Thoracic aorta (tissue), 2 donors: ENCODE measurements at places on chromosomes 7 and 10. TPM values are rescaled to one million over a fixed set of nuclear protein-coding genes. Genes with fewer than 3 reads are reported as not detected.

- H3K36me3 ChIP-seq = no peaks in the 10 kb centered on the region
- H3K27me3 ChIP-seq = no peaks in the 10 kb centered on the region
- DNase-seq = no peak
- peaks cover 15% of the 10 kb centered on the region for H3K4me1 ChIP-seq
Observed at GRCh38 chr7:139757968-139758367, 19.8 kb downstream of the HIPK2 start.

PON3 gene
- not detected for total RNA-seq

DNA sequence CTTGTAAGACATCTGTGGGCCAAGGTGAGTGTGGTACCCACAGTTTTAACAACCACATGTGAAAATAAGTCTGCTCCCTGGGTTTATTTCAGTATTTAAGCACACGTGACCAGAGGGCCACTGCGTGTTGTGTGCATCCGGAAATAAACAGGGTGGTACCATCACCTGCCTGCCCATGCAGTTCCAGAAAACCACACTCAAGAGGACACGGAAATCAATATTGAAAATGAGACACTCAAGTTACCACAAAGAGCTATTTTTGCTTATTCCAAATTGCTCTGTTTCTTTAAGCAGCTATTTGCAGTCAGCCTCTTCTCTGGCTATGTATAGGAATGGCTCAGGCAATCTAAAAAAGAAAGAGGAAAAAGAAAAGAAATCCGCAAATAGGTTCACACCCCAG lies 71.8 kb upstream of the LOXL4 start:
- no peak overlapping the region for H3K27ac ChIP-seq
- no peaks in the 10 kb centered on the region for H3K27me3 ChIP-seq
- DNase-seq = no peak
- peaks cover 10% of the 10 kb centered on the region for H3K4me1 ChIP-seq

MGAM2 gene
- 0.54 TPM for total RNA-seq

- no peaks in the 10 kb centered on the region for H3K36me3 ChIP-seq
- H3K4me1 ChIP-seq = no peaks in the 10 kb centered on the region
- no peak overlapping the region for H3K4me3 ChIP-seq
- no peak overlapping the region for H3K27ac ChIP-seq
- H3K27me3 ChIP-seq = no peaks in the 10 kb centered on the region
- no peak for DNase-seq
Observed at GRCh38 chr10:8102708-8103401, 48.4 kb downstream of the GATA3 start.

DNA sequence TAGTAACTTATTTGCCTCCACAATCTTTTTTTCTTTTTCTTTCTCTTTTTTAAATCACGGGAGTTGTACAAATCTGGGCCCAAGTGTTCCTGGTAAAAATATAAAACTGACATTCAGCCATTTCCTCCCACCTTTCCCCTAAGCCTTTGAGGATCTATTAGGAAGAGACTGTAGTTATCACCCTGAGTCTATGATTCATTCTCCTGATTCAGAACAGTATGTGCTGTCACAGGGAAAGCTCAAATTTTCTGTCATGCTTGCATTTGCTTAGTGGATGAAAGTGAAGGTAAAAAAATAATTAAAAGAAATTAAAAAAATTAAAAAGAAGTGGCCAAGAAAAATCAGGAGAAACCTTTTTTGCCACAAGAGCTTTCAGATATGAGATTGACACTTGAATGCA lies 71.7 kb downstream of the KIF20B start:
- no peaks in the 10 kb centered on the region for H3K27me3 ChIP-seq
- DNase-seq = no peak
- no peak overlapping the region for H3K4me3 ChIP-seq
- peaks cover 4% of the 10 kb centered on the region for H3K36me3 ChIP-seq
- H3K27ac ChIP-seq = no peak overlapping the region
- no peaks in the 10 kb centered on the region for H3K4me1 ChIP-seq

DNA sequence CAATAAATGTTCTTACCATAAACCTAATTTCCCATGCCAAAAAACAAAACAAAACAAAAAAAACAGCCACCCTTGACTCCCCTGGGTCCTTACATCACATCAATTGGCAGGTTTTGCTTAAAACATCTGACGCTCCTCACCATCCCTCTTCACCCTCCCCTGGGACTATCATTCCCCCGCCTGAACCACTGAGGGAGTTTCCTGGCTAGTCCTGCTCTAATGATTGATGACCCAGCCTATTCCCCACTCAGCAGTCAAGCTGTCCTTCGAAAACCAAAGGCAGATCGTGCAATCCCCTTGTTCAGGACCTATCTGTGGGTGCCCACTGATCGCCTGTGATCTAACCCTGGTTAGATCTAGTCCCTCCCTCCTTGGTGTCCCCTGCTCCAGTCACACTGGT lies 11.2 kb upstream of the FRMPD2 start:
- no peaks in the 10 kb centered on the region for H3K4me1 ChIP-seq
- H3K36me3 ChIP-seq = no peaks in the 10 kb centered on the region
- H3K4me3 ChIP-seq = no peak overlapping the region
- no peaks in the 10 kb centered on the region for H3K27me3 ChIP-seq

DNA sequence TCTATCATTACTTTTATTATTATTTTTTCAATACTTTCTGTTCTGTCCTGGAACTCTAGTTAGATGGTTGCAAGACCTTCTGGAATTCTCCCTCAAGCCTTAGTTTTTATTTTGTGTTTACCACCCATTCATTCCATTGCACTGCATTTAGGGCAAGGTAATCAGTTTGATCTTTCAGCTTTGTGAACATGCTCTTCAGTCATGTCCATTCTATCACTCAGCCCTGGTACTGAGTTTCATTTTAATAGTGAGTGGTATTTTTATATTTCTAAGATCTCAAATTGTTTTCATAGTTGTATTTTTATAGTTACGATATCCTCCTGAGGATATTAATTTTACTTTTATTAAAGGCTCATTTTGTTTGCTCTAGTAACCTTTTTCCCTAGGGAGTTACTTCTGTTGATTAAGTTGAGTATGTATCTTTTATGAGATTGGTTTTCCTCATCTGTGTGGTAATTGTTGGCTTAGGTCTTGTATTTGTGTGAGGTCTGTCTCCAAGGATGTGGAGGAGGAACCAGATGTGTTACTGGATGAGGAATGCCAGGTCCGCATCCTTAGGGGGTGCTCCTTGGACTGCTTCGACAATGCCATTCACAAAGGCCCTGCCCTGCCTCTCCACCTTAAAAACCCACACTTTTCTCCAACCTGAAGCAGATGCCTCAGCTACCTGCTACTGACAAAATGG lies 46.7 kb upstream of the RAB18 start:
- no peak overlapping the region for H3K27ac ChIP-seq
- no peak overlapping the region for H3K4me3 ChIP-seq
- H3K36me3 ChIP-seq = no peaks in the 10 kb centered on the region
- no peaks in the 10 kb centered on the region for H3K27me3 ChIP-seq

- DNase-seq = no peak
- H3K27ac ChIP-seq = peak overlapping the region; percentile 49
- no peaks in the 10 kb centered on the region for H3K36me3 ChIP-seq
- peaks cover 40% of the 10 kb centered on the region for H3K4me1 ChIP-seq
- no peak overlapping the region for H3K4me3 ChIP-seq
Observed at GRCh38 chr7:143376396-143376795, 4.7 kb upstream of the ZYX start.

DNA sequence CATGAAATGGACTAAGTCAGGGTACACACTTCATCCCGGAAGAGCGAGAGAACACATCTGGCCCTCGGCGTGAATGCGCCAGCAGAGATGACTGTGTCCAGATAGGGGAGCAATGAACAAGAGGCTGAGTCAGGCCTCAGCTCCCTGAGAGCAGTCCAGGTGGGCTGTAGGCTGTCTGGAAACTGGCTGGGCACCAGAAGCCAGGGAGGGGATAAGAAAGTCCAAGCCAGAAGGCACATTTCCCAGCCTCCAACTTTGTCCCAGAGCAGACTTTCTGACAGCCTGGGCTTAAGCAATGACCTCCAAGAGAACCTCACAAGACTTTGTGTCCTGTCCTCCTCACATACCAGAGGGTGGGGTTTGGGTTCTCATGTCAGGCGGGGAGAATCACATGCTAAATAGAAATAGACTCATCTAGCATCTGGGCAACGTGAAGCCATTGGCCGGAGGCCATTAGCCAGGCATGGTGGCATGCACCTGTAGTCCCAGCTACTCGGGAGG lies 157.2 kb downstream of the ARHGAP12 start:
- DNase-seq = no peak
- H3K4me3 ChIP-seq = no peak overlapping the region
- peaks cover 9% of the 10 kb centered on the region for H3K4me1 ChIP-seq
- no peaks in the 10 kb centered on the region for H3K36me3 ChIP-seq
- no peak overlapping the region for H3K27ac ChIP-seq
- no peaks in the 10 kb centered on the region for H3K27me3 ChIP-seq

DNA sequence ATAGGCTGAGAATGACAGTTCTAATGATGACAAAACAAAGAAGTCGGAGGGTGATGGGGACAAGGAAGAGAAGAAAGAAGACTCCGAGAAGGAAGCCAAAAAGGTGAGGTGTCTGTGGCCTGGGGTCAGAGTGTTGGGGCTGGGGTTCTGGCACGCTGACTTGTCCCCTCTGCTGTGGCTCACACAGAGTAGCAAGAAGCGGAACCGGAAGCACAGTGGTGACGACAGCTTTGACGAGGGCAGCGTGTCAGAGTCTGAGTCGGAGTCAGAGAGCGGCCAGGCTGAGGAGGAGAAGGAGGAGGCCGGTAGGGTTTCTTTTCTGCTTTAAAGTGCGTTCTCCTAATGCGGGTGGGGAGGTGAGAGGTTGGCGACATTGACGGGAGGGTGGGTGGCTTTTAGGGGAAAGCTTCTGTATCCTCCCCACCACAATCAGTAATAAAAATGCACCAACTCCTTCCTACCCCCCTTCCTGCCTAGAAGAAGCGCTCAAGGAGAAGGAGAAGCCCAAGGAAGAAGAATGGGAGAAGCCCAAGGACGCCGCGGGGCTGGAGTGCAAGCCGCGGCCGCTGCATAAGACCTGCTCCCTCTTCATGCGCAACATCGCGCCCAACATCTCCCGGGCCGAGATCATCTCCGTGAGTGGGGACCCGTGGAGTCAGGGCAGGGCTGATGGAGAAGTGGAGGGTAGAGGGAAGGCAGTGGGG lies 4.6 kb downstream of the UFSP1 start:
- H3K27me3 ChIP-seq = no peaks in the 10 kb centered on the region
- H3K36me3 ChIP-seq = peaks cover 69% of the 10 kb centered on the region
- no peak overlapping the region for H3K27ac ChIP-seq
- peaks cover 21% of the 10 kb centered on the region for H3K4me1 ChIP-seq
- no peak for DNase-seq
- H3K4me3 ChIP-seq = no peak overlapping the region

DNA sequence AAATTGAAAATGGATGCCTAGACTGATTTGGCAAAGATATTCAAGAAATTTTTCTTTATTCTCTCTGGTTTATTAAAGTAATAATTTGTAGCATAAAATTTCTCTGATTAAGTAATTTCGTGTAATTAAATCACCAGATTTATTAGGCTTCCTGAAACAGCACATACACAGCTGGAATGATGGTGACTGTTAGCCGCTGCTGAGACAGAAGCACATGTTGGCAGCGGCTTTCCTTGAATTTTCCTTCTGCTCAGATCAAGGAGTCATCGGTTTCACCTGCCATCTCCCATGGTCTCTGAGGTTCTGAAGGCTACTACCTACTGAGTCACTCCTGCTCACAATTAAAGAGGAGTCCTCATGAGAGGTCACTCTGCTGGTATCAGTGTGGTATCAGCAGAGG lies 101.5 kb downstream of the GFRA1 start:
- H3K4me1 ChIP-seq = no peaks in the 10 kb centered on the region
- no peak overlapping the region for H3K4me3 ChIP-seq
- DNase-seq = no peak
- H3K36me3 ChIP-seq = no peaks in the 10 kb centered on the region
- H3K27ac ChIP-seq = no peak overlapping the region

AMZ1 gene
- 1.4 TPM for total RNA-seq

GRCh38 chr10:91328320-91328984 lies 81.7 kb upstream of the HECTD2 start:
- no peak overlapping the region for H3K27ac ChIP-seq
- H3K36me3 ChIP-seq = no peaks in the 10 kb centered on the region
- H3K4me3 ChIP-seq = no peak overlapping the region
- no peaks in the 10 kb centered on the region for H3K27me3 ChIP-seq

GRCh38 chr10:74058658-74059057 lies 60.7 kb downstream of the VCL start:
- no peak overlapping the region for H3K27ac ChIP-seq
- no peak overlapping the region for H3K4me3 ChIP-seq
- no peak for DNase-seq
- H3K27me3 ChIP-seq = no peaks in the 10 kb centered on the region

DNA sequence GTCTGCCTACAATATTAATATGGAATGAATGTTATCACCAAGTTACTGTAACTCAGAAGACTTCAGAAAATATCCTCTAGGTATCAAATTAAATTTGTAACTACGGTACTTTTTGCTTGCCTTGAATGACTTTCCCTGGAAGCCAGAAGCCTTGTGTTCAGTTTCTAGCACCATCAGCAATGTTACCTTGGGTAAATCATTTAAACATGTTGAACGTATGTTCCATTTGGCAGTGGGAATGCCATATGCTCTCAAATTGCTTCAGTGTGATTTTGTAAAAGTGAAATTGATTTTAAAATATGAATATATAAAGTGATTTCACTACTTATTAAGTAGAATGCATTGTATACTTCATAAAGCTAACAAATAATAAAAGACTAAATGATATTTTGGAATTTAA lies 11.2 kb downstream of the RPA3 start:
- H3K27ac ChIP-seq = no peak overlapping the region
- H3K36me3 ChIP-seq = no peaks in the 10 kb centered on the region
- DNase-seq = no peak
- no peaks in the 10 kb centered on the region for H3K27me3 ChIP-seq
- H3K4me1 ChIP-seq = peaks cover 12% of the 10 kb centered on the region

PRPS1L1 gene
- total RNA-seq = not detected

GRCh38 chr7:158642149-158642548 lies 54.5 kb upstream of the PTPRN2 start:
- no peak for DNase-seq
- H3K36me3 ChIP-seq = no peaks in the 10 kb centered on the region
- no peaks in the 10 kb centered on the region for H3K27me3 ChIP-seq
- no peak overlapping the region for H3K27ac ChIP-seq
- no peaks in the 10 kb centered on the region for H3K4me1 ChIP-seq

DGKI gene
- 10.3 TPM for total RNA-seq

CDHR3 gene
- total RNA-seq = 8.7 TPM

- no peak overlapping the region for H3K4me3 ChIP-seq
- H3K27ac ChIP-seq = no peak overlapping the region
- H3K27me3 ChIP-seq = no peaks in the 10 kb centered on the region
- DNase-seq = no peak
- H3K36me3 ChIP-seq = no peaks in the 10 kb centered on the region
Observed at GRCh38 chr7:8423057-8423456, 10.4 kb upstream of the NXPH1 start.

RADIL gene
- 14.4 TPM for total RNA-seq

GRCh38 chr10:60898321-60898720 lies 45.7 kb downstream of the RHOBTB1 start:
- no peak overlapping the region for H3K4me3 ChIP-seq
- H3K4me1 ChIP-seq = peaks cover 45% of the 10 kb centered on the region
- no peaks in the 10 kb centered on the region for H3K36me3 ChIP-seq
- no peak for DNase-seq
- no peaks in the 10 kb centered on the region for H3K27me3 ChIP-seq
